Fibroblast of skin of left quadriceps (primary cell): ENCODE measurements at places on chromosomes 3 and 15.
A peak's percentile ranks its signal among the peaks of the same experiment; 100 is the strongest.

- DNase-seq, result peak; percentile 66
Measured at GRCh38 chr15:56244038-56244810, 545 bp upstream of the RFX7 start.

GRCh38 chr3:66450390-66451022, 50.3 kb downstream of the LRIG1 start:
- DNase-seq, result no peak

DNA sequence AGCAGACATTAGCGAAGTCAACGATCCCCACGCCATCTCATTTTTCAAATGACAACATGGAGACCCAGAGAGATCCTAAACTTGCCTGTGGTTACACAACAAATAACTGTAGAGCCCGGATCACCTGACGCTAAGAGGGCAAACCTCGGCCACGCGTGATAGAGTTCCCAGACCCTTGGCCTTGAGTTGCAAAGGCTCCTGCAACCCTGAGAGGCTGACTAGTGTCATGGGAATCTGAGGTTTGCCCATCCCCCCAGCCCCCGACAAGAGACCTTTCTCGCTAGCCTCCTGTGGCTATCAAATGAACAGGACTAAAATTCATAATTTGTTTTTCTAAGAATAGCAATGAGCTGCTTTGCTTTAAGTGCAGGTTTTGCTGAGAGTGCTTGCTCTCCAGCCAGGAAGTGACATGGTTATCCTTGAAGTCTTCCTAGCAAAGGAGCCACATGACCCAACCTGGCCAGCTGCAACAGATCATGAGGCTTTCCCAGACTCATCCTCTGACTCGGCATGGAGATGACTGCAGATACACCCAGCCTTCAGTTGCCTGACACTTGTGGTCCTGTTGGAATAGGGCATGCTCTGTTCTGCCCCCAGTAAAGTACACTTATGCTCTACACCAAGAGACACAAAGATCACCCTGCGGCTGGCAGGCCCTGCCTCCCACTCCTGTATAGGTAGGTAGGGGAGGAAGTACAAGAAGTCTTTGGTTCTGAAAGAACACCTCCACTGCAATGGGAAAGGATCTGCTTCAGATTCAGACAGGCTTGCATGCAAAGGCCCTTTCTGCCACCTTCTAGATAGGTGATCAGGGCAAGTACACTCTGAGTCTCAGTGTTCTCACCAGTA, 36.0 kb downstream of the MCF2L2 start:
- no peak for DNase-seq

DNA sequence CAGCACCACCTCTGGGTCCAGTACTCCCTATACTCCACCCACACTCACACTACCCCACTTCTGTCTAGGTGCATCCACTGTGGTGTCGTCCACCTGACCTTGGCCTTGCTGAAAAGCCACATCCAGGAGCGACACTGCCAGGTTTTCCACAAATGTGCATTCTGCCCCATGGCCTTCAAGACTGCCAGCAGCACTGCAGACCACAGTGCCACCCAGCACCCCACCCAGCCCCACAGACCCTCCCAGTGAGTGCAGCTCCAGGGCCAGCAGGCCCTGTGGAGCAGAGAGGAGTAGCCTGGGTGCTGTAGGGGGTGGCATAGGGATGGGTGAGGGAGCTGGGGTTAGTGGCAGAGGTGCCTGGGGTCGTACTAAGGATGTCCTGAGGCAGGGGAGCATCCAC, 19.4 kb upstream of the ALPK3 start:
- no peak for DNase-seq

DNA sequence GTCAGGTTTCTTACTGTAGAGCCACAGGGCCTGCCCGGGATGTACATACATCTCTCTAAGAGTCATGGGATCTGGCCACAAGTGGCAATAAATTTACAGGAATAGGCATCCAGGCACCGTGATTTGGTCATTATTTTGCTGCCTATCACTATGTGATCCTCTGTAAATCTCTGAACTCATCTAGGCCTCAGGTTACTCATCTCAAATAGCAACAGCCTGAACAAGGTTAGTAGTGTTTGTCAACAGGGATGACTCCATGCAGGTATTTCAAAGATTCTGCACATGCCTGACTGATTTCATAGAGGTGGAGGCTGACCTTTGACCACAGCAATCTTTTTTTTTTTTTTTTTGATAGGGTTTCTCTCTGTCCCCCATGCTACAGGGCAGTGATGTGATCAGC, 88.8 kb upstream of the TBL1XR1 start:
- no peak for DNase-seq

DNA sequence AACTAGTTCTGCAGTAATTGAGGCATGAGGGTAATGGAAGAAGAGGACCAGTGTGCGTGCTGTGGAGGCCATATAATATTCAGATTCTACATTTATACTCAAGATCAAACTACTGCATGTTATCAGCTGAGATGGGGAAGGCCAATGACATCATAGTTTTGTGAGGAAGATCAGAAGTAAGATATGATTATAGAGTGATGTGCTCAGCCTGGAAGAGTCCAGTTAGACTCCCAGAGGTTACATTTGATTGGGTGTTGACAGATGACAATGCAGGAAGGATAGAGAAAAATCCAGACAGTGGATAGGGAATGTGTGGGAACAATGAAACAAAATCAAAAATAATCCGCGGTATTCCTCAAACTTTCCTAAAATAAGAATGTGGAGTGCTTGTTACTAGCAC, 35.4 kb downstream of the GOLIM4 start:
- no peak for DNase-seq

DNA sequence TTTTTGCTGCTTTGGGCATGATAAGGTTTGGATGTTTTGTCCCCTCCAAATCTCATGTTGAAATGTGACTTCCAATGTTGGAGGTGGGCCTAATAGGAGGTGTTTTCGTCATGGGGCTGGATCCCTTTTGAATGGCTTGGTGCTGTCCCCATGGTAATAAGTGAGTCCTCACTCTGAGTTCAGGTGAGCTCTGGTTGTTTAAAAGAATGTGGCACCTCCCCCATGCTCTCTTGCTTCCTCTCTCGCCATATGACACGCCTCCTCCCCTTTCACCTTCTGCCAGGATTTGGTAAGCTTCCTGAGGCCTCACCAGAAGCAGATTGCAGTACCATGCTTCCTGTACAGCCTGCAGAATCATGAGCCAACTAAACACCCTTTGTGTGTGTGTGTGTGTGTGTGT, 255.5 kb downstream of the EPHB1 start:
- no peak for DNase-seq

DNA sequence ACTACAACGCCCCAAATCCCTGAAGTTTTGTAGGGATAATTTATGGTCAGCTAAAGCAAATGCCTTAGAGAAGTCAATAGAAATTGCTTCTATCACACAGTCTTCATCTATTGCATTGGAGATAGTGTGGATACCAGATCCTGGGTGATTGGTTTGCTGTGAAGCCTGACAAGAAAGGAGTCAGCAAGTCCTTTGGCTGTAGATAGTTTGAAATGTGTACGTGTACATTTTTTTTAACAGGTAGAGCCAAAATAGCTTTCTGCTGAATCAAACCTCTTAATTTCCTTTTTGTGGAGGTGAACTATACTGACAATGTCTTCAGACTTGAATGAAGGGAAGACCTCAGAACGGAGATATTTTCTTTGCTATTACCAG, 312.3 kb downstream of the ZBBX start:
- DNase-seq, result no peak

DNA sequence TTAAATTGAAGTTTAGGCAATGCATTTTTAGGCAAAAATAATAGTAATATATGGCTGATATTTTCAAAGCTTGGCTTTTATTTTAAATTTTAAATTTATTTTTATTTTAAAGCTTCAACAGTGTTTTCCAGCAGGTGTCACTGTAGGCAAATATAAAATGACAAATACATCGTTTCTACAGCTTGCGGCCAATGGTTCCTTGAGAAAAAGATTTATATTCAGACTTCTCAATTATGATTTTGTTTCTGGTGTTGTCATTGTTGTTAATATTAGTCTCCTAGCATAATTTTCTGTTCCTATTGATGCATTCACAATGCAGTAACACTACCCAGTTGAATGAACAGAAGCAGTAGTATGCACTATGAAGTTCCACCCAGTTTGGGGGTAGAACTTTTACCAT, 220.7 kb upstream of the DNAJC19 start:
- peak; percentile 1 for DNase-seq

GRCh38 chr3:168341192-168341815, 245.6 kb upstream of the GOLIM4 start:
- DNase-seq, result peak; percentile 91

GRCh38 chr15:23073890-23074646, 34.7 kb upstream of the TUBGCP5 start:
- DNase-seq, result no peak

DNA sequence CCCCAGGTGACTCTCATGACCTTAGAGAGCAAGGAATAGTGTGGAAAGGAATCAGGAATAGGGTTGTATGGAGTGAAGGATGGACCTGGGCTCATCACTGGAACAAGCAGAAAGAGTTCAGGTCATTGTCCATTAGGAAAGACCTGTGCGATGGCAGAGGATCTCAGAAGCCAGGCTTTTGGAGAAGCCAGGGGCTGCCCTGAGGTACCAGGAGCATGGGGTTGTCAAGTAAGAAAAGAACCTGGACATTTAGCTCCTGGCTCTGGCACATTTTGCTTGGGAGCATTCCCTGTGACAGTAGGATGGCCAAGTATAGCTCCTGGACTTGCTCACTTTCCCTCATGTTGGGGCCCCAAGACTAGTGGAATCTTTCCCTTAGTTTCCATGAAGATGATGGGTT, 52.9 kb upstream of the MANF start:
- no peak for DNase-seq

- DNase-seq, result no peak
Measured at GRCh38 chr3:98612996-98613517, 19.6 kb upstream of the CPOX start.

DNA sequence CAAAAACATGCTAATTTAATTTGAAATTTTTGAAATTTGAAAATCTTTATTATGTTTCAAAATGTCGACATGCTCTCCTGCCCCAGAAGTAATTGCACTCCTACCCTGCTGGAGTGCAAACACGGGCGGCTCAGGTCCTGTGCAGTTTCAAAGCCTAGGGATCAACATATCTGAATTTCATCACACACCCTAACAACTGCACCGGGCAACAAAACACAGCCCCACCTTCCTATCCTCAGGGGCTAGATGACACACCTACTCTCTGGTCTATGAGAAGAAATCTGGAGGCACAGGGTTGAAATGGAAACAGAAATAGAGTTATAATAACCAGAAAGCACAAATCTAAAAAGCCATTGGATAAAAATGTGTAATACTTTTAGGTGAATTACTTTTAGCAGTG, 61.4 kb downstream of the BFSP2 start:
- DNase-seq, result no peak

- no peak for DNase-seq
Measured at GRCh38 chr3:132230156-132231000, 86.8 kb upstream of the ACP3 start.

DNA sequence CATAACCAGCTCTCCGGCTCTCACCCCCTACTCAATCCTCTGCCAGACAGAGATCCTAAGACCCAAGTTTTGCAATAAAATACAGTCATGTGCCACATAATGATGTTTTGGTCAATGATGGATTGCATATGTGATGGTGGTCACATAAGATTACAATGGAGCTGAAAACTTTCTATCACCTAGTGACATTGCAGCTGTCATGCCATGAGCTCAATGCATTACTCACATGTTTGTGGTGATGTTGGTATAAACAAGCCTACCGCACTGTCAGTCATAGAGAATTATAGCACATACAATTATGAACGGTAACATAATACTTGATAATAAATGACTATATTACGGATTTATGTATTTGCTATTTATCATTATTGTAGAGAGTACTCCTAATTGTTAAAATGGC, 26.9 kb upstream of the SAMMSON start:
- no peak for DNase-seq
